Left renal cortex interstitium (tissue), 4 donors: ENCODE measurements at places on chromosomes 2 and 18.

- DNase-seq: no peak
Measured at GRCh38 chr2:195471163-195471562, 185.9 kb upstream of the SLC39A10 start.

GRCh38 chr2:39545957-39546356 is 108.9 kb upstream of the MAP4K3 start:
- no peak for DNase-seq

DNA sequence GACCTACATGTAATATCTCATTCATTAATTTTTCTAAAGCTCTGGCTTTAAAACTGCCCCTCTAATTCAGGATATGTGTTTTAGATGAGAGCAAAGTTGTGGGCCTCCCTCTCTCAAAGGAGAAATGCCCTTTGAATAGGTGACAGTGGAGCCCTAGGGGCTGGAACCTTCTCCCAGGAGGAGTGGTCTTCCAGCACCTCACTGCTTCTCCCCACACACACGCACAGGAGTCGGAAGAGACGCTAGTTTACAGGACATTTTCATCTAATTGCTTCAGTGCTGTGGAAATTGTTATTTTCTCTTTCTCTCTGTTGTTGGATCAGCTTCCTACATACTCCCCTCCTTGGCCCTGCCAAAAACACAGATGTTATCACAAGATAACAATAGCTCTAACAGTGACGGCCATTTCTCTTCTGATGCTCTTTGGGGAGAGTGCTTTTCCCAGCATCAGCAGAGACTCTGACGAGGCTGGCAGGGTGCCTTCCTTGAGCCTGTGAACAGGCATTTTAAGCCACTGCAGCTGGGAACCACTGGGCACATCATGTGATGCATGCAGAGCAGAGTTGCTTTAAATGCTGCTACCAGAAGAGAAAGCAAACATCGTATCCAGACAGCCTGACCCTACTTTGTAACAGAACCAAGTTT is 209.4 kb upstream of the SP5 start:
- no peak for DNase-seq

- no peak for DNase-seq
Measured at GRCh38 chr2:100513650-100514049, 43.4 kb downstream of the NMS start.

DNA sequence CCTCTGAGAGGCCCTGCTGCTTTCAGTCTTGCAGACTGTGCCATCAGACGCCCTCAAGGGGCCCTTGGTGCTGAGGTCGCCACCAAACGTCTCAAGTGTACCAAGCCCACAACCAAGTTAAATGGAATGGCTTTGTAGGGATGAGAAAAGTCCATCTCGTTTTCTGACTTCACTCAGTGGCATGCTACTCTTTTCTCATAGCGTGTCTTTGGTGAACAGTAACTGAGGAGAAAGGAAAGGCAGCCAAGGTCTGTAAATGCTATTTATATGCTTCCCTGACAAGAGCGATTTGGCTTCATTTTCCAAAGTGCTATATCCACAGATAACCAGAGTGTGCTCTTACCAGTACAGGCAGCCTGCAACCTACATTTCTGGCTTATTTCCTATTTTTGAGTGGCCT is 123.0 kb downstream of the MTX2 start:
- DNase-seq: no peak

DNA sequence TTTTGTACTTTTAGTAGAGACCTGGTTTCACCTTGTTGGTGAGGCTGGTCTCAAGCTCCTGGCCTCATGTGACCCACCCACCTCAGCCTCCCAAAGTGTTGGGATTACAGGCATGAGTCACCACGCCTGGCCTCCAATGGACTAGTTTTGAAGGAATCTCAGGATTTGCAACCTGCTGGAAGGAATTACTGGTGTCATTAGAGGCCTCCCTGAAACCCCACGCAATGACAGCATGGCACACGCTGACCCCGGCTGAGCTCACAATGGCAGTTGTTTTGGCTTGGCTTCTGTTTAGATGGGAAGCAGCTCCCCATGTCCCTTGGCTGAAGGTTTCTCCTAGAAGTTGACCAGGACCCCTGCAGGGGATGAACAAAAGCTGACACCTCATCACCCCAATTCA is 23.1 kb upstream of the COPS8 start:
- no peak for DNase-seq

DNA sequence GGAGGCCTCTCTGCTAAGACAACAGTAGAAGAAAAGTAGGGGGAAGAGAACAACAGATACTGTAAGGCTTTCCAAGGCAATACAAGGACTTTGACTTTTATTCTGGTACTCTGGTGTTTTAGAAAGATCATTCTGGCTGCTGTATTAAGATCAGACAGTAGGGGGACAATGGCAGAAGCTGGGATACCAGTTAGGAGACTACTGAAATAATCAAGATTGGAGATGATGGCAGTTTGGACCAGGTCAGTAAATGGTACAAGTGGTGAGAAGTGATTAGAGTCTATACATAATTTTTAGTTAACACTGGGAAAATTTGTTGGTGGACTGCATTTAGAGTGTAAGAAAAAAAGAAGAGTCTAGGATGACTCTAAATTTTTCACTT is 139.7 kb downstream of the ROCK1 start:
- DNase-seq: no peak

GRCh38 chr2:119066272-119066804 is 92.2 kb downstream of the C1QL2 start:
- no peak for DNase-seq

- DNase-seq: no peak
Measured at GRCh38 chr2:25119263-25119662, 49.1 kb downstream of the POMC start.

GRCh38 chr2:146068051-146068450 is 1548.1 kb upstream of the ZEB2 start:
- no peak for DNase-seq

GRCh38 chr18:62426191-62426488 is 96.7 kb upstream of the ZCCHC2 start:
- DNase-seq: no peak

GRCh38 chr2:136008205-136008865 is 22.9 kb upstream of the DARS1 start:
- DNase-seq: no peak

DNA sequence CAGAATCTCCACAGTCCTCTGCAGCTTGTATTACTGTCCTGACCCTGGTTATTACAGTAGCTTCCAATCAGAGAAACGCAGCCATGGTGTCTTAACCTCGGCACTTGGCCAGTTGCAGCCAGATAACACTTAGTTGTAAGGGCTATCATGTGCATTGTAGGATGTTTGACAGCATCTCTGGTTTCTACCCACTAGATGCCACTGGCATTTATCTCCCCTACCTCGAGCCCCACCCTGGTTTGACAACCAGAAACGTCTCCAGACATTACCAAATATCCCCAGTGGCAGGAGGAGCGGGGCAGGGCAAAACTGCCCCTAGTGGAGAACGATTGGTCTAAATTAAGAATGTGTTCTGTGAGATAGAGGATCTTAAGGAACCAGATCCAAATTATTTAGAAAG is 13.1 kb downstream of the DSG2 start:
- DNase-seq: no peak

DNA sequence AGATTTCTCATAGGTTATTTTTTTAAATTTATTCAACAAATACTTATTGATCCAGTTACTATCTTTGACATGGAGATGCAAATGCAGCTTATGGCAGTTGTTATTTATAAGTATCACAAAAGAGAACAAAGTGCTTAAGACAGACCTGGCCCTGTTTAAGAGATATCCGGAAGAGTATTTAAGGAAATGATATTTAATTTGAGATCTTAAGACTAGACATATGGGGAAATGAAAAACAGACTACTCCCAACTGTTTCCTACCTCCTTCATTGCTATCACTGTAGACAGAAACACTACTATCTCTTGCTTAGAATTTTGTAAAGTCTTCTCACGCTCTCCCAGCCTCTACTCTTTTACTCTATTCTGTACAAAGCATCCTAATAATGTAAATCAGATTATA is 36.0 kb downstream of the RPRD1A start:
- no peak for DNase-seq

- no peak for DNase-seq
Measured at GRCh38 chr2:234949762-234950434, 1.9 kb upstream of the SH3BP4 start.

GRCh38 chr2:202495230-202495604 is 119.1 kb downstream of the BMPR2 start:
- DNase-seq: no peak

DNA sequence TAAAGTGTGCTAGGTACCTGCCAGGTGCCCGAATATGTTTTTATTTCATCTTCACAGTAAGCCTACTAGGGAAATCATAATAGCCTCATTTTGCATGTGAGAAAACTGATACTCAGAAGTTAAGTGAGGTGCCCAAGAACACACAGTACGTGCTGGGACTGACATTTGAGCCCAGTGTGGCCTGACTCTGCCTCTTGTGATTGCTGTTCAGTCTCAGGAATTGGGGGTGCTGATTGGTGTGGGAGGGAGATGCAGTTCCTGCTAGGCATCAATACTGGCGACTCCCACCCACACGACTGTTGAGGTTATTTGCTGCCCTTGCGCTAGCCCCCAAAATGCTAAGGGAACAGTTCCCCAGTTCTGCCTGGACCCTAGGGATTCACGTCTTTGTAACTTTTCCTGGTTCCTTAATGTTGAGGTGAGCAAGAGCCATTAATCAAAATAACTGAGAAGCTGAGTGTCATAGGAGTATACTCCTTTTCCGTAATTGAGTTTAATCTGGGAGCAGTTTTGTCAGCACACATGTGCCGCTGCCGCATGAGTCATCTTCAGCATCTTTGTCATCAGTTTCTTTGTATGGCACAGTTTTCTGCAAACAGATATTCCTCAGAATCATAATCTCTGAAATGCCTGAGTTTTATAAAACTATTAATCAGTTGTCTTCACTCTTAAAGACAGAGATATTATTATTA is 120.7 kb downstream of the NCK2 start:
- DNase-seq: no peak

DNA sequence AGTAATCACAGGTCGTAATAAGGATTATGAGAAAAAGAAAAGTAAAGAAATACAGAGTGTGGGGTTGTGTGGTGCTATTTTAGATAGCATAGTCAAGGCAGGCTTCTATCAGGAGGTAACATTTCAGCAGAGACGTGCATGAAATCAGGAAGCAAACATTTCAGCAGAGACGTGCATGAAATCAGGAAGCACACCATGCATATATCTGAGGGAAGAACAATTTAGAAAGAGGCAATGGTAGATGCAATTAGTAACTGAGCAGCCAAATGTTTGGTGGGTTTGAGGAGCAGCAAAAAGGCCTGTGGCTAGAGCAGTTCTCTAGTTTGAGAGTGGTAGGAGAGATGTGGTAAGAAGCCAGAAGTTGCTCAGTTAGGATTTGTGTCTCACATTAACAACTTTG is 713.7 kb downstream of the ADCYAP1 start:
- DNase-seq: no peak

DNA sequence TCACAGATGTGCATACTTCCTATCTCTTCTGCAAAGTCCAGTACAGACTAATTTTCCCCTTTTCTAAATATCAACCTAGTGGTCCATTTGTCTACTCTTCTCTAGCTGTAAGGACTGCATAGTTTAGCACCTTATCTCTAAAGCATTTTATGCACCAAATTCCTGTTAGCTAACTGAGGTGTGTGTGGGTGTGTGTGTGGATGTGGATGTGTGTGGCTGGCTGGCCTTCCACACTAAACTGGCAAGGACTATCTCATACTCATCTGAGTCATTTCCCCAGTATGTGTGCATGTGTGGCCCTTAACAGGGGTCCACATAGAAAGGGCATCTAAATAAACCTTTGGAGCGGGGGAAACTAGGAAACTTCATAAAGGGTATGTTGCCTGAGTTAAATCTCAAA is 139.6 kb downstream of the TTC32 start:
- DNase-seq: no peak

DNA sequence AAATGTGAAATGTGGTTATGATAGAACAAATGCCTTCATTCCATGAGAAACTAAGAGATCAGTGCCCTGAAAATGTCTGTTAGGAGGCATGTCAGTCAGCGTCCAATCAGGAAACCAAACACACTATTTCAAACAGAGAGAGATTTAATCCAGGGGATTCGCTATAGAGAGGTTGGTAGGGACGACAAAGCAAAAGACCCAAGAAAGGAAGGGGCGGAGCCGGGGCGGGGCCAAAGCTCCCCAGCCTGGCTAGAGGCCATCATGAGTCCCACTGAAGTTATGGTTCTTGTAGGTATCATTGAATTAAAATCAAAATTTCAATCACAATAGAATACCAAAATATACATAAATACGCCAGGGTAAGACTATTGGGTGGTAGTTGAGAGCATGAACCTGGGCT is 32.9 kb upstream of the RNF149 start:
- DNase-seq: no peak

GRCh38 chr2:191724015-191724414 is 46.1 kb downstream of the NABP1 start:
- no peak for DNase-seq

- no peak for DNase-seq
Measured at GRCh38 chr2:173205375-173205774, 129.7 kb downstream of the MAP3K20 start.

- no peak for DNase-seq
Measured at GRCh38 chr18:72692595-72692994, 148.5 kb upstream of the CBLN2 start.

DNA sequence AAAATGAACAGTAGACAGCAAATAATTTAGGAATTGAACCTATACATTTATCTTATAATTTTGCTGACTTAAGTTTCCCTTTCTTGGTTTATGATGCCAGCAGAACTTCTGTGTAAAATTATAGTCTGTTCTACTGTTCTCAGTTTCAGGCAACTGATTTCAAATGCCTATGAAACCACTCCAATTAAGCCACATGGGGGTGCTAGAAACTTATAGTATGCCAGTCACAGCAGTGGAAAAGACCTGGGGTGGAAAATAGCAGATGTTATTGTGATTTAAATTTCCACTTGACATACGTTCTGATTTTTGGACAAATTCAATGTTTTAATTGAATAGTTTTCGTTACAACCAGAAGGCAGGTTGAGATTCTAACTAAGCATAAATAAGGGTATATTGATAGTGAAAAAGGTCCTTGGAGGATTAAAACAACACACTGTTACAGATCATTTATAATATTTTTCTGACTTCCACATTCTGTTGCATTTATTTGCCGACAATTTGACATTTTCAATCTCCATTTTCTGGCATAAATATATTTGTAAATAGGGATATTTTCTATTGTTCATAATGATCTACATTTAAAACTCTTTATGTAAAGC is 61.4 kb downstream of the CPS1 start:
- DNase-seq: peak; percentile 19

- DNase-seq: no peak
Measured at GRCh38 chr2:29082804-29083495, 8.6 kb upstream of the PCARE start.

- no peak for DNase-seq
Measured at GRCh38 chr18:58983260-58984155, 118.8 kb downstream of the ZNF532 start.

DNA sequence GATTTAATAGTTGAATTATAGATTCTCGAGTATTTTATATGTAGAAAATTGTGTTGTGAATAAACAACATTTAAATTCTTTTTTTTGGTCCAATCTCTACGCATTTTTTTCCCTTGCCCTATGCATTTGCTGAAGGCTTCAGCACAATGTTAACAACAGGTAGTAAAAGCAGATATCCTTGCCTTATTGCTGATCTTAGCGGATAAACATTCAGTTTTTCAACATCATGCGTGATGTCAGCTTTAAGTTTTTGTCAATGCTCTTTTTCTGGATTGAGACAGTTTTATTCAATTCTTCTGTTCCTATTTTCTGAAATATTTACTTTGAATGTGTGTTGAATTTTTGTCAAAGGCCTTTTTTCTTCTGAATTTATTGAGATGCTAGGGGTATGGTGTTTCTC is 11.6 kb upstream of the OR6B3 start:
- no peak for DNase-seq
